ENCODE measurements at places on chromosomes 6 and 20. TPM values are rescaled to one million over a fixed set of nuclear protein-coding genes. Genes with fewer than 3 reads are reported as not detected.

Gene SPATS1
- not detected for total RNA-seq

Gene CYP39A1
- 0.66 TPM for total RNA-seq

Gene TNNC2
- total RNA-seq, result not detected

Gene MAS1
- not detected for total RNA-seq

Gene CALHM5
- not detected for total RNA-seq

Gene MATN4
- total RNA-seq, result not detected

Gene XKR7
- total RNA-seq, result not detected

Data from PC-3 (cell line).